ENCODE measurements at places on chromosomes 1 and 21. TPM values are rescaled to one million over a fixed set of nuclear protein-coding genes. Genes with fewer than 3 reads are reported as not detected.

The TSPEAR gene
- total RNA-seq = not detected

The LRRC7 gene
- total RNA-seq = not detected

The SAMSN1 gene
- total RNA-seq = not detected

The RAB42 gene
- not detected for total RNA-seq

The LAPTM5 gene
- 0.17 TPM for total RNA-seq

The RHBDL2 gene
- total RNA-seq = 2.7 TPM

The CDC14A gene
- 6.5 TPM for total RNA-seq

The RPE65 gene
- total RNA-seq = not detected

The ERICH3 gene
- not detected for total RNA-seq

The FCRL1 gene
- total RNA-seq = not detected

The BARHL2 gene
- not detected for total RNA-seq

The BNIPL gene
- total RNA-seq = not detected

The ALPL gene
- 0.14 TPM for total RNA-seq

The ATP5PO gene
- total RNA-seq = 415 TPM

The UBXN10 gene
- total RNA-seq = not detected

The GPR3 gene
- 1.7 TPM for total RNA-seq

The CRNN gene
- not detected for total RNA-seq

The CD1E gene
- total RNA-seq = not detected

The PKP1 gene
- not detected for total RNA-seq

The TTC34 gene
- not detected for total RNA-seq

The TRIM67 gene
- 1.3 TPM for total RNA-seq

The PRELP gene
- total RNA-seq = not detected

The GSTM1 gene
- total RNA-seq = not detected

The TCEA3 gene
- total RNA-seq = 1.5 TPM

The C1orf94 gene
- total RNA-seq = not detected

The FMO4 gene
- total RNA-seq = 2.0 TPM

The HLX gene
- total RNA-seq = 5.0 TPM

The TOE1 gene
- total RNA-seq = 11.5 TPM

The SFPQ gene
- 206 TPM for total RNA-seq

The RGS21 gene
- not detected for total RNA-seq

The OR10R2 gene
- not detected for total RNA-seq

The KCNQ4 gene
- total RNA-seq = not detected

The NOS1AP gene
- total RNA-seq = not detected

The FAM72B gene
- 4.3 TPM for total RNA-seq

The FLG2 gene
- not detected for total RNA-seq

The HSF2BP gene
- total RNA-seq = 12.9 TPM

The PTGER3 gene
- total RNA-seq = not detected

The CYP4A22 gene
- total RNA-seq = not detected

The MSH4 gene
- total RNA-seq = not detected

The AMY1B gene
- total RNA-seq = not detected

The CFHR5 gene
- not detected for total RNA-seq
